HT-29 (cell line): ENCODE measurements at places on chromosomes 3 and 15. TPM values are rescaled to one million over a fixed set of nuclear protein-coding genes. Genes with fewer than 3 reads are reported as not detected.

The KY gene
- total RNA-seq: not detected in 2 replicates

DNA sequence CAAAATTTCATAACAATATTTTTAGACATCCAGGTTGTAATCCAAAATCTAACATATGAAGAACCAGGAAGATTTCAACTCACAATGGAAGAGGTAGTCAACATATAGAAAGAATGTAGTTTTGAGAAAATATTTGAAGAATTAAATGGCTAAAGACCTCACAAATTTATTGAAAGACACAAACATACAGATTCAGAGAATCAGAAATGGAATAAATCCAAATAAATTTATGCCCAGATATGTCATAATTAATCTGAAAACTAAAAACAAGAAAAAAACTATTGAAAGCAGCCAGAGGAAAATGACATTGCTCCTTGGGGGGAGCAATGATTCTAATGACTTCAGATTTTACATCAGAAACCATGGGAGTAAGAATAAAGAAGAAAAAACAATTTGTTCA is 75.8 kb downstream of the TCF12 start:
- DNase-seq: no peak

The STRC gene
- 0.18 TPM in 1 of 2 replicates, not detected in the other for total RNA-seq

- no peak for DNase-seq
Measured at GRCh38 chr3:134028486-134029255, 1.1 kb downstream of the SLCO2A1 start.

- DNase-seq: no peak
Measured at GRCh38 chr3:146575636-146576035, 29.5 kb downstream of the PLSCR5 start.

DNA sequence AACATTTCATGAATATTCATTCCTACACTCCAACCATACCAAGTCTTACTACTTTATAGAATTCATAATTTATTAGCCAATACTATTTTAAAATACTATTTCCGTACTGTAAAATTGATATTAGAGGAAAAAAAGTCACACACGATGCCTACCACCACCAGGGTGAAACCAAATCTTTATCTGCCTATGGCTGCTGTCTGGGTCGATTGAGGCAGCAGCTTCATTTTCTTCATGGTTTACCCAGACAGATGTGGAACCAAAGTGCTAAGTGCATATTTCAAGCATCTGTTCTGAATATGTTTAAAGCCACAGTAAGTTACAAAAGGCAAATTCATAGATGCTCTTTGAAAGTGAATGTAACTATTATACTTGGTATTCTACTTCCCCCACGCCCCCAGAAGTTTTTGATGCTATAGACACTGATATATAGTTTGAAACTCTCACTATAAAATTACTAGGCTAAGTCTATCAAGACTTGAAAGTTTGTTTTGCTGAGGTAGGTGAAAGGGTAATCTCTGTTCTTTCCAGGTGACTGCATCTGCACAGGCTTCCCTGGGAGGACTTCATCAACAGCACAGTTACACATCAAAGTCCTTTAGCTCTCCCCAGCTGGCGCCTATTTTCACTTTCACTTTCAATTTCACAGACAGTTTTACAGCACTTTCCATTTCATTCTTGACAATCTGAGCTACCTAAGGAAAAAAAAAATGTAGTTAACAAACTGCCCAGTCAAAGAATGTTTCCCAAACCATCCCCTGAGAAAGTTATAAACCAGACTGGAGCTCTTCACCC is 113.9 kb downstream of the POLQ start:
- peak; percentile 57 for DNase-seq

DNA sequence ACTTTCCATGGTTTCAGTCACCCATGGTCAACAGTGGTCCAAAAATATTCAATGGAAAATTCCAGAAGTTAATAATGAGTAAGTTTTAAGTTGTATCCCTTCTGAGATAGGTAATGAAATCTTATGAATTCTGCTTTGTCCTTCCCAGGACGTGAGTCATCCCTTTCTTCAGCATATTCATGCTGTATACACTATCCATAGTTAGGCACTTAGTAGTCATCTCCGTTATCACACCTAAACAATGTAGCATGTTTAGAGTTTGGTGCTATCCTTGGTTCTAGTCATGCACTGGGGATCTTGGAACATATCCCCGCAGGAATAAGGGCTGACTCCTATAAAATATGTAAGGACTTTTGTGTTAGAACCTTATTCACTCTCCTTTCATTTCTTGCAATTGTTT is 153.2 kb downstream of the UNC13C start:
- DNase-seq: no peak

DNA sequence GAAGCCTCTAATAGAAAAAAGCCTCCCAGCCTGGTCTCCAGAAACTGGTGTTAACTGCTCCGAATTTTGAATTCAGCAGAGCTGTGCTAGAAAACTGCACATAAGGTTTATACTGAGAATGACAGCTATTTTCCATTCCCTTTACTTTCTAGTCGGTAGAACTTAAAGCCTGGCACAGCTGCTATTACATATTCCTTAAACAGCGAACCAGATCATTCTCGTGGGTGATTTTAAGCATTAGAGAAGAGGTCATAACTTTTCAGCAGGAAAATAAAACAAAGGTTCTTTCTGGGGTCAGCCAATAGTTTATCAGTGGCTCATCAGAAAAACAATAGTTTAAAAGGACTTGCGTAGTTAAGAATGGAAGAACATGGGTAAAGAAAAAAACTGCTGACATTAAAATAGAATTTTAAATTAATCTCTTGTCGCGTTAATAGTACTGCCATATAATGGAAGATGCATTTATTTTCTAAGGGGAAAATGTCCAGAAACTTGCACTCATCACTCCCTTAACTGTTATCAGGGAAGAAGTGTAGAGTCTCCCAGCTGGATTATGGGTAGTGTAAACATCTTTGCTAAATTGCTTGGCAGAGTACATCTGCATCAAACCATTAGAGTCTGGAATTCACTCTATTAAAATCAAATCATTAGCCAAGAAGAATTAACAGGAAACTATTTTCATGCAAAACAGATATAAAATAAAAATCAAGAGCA is 7.9 kb downstream of the VGLL4 start:
- no peak for DNase-seq

DNA sequence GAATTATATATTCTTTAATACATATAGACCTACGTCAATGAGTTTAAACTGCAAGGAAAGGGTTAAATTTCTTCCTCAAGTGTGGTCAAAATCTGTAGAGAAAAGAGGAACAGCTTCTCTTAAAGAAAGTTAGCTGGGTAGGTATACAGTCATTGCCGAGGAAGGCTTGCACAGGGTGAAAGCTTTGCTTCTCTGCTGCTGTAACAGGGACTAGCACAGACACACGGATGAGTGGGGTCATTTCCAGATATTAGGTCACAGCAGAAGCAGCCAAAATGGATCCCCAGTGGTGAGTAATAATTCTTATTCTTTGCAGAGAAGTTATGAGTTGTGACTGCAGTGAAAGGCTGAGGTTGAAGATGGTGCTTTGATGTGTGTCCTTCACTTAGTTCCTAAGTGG is at the start of gene CD86:
Gene CD86 (plus strand): TSS at position 148 of the 400 bp plus-strand sequence. CDS start 128 bp downstream, at position 276.
- no peak for DNase-seq
